ENCODE measurements at places on chromosomes 12 and 14.

DNA sequence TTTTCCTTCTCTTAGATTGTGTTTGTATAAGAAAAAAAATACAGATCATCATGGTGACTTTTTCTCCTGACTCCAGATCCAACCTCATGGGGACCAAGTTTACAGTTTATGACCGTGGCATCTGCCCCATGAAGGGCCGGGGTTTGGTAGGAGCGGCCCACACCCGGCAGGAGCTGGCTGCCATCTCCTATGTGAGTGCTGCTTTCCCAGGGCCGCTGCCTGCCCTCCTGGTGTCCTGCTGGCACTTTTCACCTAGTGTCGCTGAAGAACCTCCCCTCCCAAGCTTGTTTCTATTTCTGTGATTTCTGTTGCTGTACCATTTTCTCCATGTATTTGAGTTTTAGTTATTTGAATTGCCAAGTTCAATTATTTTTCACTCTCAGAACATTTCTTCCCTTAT is 24.8 kb upstream of the TEAD4 start:
- no peak for DNase-seq

- no peak for DNase-seq
Measured at GRCh38 chr12:131559517-131560516, 151.1 kb upstream of the SFSWAP start.

GRCh38 chr12:96220902-96221301 is 26.7 kb downstream of the ELK3 start:
- no peak for DNase-seq

- no peak for DNase-seq
Measured at GRCh38 chr12:105335856-105336255, 5.4 kb downstream of the C12orf75 start.

- no peak for DNase-seq
Measured at GRCh38 chr12:116368196-116369194, 91.0 kb upstream of the MED13L start.

GRCh38 chr12:39386335-39386734 is 56.6 kb downstream of the KIF21A start:
- DNase-seq = no peak

DNA sequence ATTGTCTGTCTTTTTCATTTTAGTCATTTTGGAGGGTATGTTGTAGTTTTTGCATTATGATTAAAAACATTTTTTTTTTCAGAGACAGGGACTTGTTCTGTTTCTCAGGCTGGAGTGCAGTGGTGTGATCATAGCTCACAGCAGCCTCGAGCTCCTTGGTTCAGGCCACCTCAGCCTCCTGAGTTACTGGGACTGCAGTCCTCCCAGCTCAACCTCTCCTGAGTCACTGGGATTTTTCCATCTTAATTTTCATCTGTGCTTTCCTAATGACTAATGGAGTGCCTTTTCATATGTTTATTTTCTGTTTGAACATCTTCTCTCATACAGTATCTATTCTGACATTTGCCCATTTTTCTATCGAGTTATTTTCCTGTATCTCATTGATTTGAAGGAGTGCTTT is 52.6 kb downstream of the DYRK2 start:
- DNase-seq = no peak

GRCh38 chr14:104277416-104278213 is 139.2 kb downstream of the KIF26A start:
- no peak for DNase-seq

- no peak for DNase-seq
Measured at GRCh38 chr12:131795064-131795463, 33.1 kb upstream of the MMP17 start.

DNA sequence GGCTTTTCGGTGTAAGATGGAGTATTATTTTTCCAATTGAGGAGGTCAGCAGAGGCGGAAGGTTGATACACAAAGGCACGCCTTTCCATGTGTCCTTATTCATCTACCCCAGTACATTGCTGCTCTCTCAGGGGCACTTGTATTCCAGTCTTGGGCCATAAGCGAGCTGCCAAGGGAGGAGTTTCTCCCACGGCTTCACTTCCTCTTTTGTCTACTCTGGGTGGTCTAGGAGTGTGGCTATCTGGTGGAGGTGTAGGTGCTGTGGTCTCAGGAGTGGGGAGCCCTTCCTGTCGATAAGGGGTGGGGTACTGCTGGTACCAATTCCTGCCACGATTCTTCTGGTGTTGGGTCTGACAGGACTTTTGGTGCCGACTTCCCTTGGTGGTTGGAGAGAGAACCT is 73.4 kb downstream of the GAS2L3 start:
- no peak for DNase-seq

DNA sequence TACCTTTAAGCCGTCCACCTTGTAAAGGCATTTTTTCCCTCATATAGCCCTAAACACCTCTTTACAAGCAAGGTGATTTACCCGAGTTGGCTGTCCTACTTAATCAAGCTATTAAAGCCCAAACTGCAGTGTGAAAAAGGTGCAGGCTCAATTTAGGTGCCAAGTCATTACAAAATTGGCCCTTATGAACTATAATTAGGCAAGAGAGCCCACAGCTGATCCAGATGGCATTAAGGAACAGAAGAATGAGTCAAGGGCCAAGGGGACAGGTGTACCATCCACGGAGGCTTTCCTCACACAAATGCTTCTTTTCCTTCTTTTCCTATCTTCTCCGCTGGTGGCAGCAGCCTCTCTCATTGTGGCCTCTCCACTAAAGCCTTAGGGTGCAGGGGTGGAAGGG is 90.5 kb downstream of the TTC8 start:
- DNase-seq = no peak

GRCh38 chr12:55820679-55821078 is 2.8 kb downstream of the ORMDL2 start:
- DNase-seq = no peak

DNA sequence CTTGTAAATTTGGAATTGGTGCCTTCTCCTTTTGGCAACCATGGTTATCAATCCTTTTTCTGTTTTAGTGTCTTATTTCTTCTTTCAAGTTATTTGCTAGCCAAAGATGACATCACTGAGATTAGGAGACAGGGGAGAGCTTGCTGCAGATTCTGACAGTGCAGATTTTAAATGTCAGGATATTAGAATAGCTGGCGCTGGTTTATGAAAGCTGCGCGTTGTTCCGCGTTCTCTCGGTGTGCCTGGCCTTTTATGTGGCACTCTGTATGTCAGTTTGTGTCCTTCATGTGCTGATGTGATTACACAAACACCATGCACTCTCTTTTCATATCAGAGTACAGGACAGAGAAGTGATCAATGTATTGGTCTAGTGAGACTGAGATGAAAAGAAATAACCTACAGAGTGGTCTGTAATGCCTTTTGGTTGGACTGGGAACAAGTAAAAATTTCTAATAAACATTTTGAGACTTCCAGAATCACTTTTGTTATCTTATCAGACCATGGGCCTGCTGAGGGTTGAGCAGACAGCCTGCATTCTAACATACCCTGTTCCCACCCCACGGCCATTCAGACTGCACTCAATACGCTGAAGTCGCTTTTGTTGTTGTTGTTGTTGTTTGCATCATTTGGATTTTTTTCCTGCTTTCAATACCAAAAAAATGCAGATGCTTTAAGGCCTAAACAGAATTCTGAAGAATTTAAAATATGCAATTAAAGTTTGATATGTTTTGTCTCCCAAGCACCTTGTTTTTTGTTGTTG is 49.7 kb upstream of the TRAF3 start:
- DNase-seq = no peak

DNA sequence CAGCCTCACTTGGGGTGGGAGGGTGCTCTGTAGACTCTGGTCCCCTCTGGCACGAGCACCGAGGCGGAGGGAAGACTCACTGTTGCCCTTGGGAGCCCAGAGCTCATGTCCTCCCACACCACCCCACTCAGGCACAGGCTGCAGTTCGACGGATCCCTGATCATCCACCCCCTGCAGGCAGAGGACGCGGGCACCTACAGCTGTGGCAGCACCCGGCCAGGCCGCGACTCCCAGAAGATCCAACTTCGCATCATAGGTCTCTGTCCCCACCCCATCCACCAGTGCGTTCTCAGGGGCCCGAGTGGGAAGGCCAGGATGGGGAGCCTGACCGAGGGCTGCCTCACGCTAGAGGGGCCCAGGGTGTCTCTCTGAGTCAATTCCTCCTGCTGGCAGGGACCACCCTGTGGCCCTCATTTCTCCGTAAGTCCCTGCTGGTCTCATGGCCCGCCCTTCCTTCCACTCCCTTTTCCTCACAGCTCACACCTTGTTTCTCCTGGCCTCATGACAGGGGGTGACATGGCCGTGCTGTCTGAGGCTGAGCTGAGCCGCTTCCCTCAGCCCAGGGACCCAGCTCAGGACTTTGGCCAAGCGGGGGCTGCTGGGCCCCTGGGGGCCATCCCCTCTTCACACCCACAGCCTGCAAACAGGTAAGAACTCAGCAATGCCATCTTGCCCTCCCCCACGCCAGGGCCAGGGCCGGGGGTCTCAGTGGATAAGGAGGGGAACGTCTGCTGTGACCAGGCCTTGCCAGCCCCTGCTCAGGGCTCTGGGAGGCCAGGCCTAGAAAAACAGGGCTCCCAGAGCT is 27.0 kb downstream of the PAPLN start:
- DNase-seq = no peak

DNA sequence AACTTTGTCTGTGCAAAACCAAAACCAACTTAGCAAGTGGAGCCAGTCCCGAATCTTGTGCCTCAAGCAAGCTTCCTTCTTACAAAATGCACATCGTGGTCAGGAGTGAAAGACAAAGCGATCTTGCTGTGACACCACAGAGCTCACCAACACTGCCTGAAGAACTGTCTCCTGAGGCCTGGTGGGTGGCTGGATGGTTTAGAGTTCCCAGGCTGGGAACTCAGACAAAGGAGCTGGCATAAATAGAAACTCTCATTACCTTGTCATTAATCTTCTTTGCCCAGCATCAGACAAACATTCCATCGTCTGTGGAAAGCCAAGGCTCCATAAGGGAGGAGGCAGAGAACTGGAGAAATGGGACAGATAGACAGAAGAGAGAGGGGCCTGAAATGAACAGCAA is 144.8 kb downstream of the KCNA5 start:
- no peak for DNase-seq

GRCh38 chr12:117063162-117063911 is 35.9 kb downstream of the TESC start:
- DNase-seq = peak; percentile 25

DNA sequence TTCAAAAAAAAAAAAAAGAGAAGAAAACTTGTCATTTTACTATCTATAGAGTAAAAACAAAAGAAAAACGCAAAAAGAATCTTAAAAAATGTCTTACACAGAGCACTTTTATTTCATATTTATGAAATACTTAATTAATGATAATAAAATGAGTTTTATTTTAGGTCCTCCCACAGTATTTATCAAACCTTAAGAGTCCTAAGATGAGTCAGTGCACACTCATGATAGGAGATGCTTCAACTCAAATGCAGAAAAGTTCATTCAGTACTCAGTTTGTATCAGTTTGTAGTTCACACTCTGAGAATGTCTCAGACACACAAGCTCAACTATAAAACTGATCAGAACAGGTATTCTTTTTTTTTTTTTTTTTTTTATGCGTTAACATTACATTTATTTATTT is 41.7 kb downstream of the TRIM9 start:
- DNase-seq = no peak

- no peak for DNase-seq
Measured at GRCh38 chr12:53443955-53444354, 2.4 kb downstream of the PRR13 start.

DNA sequence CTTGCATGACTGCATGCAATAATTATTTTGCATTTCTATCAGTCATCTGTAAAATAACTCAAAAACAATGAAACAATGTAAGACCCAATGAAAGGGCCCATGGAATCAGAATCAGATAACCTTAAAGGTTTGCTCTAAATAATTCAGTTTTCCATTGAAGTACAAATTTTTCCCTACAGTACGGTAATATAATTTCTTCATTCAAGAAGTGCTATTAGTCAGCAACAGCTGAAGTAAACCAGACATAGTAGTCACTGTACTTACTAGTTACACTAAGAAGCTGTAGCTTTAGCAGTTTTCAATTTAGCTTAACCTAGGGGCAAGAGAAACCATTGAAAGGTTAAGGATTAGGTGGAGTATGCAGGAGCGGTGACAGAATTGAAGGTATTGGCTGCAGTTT is 43.5 kb downstream of the BCAT1 start:
- DNase-seq = no peak

GRCh38 chr14:99159341-99160340 is 112.4 kb downstream of the BCL11B start:
- no peak for DNase-seq

DNA sequence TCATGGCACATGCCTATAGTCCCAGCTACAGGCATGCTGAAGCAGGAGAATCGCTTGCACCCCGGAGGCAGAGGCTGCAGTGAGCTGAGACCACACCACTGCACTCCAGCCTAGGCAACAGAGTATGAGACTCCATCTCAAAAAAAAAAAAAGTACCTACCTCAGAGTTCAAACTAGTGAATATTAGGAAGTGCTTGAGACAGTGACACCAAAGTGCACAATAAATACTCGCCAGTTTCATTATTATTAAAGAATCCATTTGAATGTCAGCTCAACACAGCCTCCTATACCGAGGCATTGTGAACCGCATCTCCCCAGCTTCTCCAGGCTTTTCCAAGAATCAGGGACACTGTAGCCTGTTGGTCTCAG is 5.0 kb downstream of the GAPDH start:
- DNase-seq = no peak

DNA sequence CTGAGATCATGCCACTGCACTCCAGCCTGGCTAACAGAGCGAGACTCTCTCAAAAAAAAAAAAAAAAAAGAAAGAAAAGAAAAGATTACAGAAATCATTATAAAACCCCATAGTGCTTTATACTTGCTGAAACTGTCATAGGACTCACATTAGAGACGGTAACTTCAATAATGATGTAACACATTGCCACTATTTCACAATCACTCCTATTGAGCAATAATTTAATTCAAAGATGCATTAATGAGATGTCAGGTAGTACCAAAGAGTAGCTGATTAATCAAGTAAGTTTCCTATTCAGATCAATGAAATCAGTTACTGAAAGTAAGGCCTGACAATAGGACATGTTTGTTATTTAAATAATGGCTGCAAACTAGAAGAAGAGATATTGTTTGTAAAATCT is 751.5 kb upstream of the ALG10B start:
- no peak for DNase-seq

DNA sequence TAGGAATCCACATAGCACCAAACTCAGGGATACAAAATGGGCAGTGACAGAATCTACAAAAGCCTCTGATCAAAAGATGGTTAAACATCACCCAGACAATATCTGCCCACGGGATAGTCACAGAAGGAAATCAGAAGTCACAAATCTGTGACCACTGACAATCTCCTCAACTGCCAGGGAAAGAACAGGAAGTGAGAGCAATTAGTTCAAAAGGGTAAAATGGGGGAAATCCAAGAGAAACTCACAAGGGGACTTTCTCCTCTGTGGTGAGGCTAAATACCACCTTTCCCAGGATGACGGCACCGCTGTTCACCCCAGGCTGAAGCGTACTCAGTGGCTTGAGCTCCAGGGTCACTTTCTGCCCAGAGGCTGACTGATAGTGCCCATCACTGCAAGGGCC is 10.7 kb downstream of the TTC5 start:
- no peak for DNase-seq

- DNase-seq = no peak
Measured at GRCh38 chr12:113700943-113701342, 229.3 kb upstream of the LHX5 start.

GRCh38 chr12:76569685-76570604 is 10.4 kb upstream of the OSBPL8 start:
- no peak for DNase-seq
